Stimulated activated CD4-positive, alpha-beta T cell treated with anti-CD3 and anti-CD28 coated beads, Interleukin-1b, Interleukin-23, amount 100 ng/mL, for 1 hour (primary cell): ENCODE measurements at places on chromosomes 2 and 18.

GRCh38 chr2:65331336-65332025 lies 100.9 kb downstream of the SPRED2 start:
- DNase-seq = no peak

DNA sequence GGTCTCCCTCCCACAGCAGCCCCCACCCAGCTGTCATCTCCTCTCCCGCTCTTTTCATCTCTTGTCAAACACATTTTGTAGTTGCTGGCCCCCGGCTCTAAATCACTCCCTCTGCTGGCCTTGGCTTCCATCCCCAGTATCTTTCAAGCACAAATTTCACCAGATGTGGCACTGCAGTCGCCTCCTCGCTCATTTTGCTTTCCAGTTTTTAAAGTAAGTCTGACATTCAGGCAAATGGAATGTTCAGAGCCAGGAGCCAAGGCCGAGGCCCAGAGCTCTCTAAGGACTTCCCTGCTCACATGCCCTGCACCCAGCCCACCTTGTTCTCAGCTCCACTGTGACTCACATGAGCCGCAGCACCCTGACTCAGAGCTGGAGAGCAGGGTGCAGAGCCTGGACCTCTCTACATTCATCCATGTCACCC lies 158.4 kb downstream of the GALNT14 start:
- DNase-seq = no peak

GRCh38 chr18:41482501-41482900 lies 472.5 kb upstream of the PIK3C3 start:
- no peak for DNase-seq

- DNase-seq = no peak
Observed at GRCh38 chr2:205343103-205343502, 339.2 kb upstream of the NRP2 start.

GRCh38 chr2:173109253-173110188 lies 33.9 kb downstream of the MAP3K20 start:
- DNase-seq = no peak

GRCh38 chr2:151189125-151189524 lies 72.5 kb downstream of the RBM43 start:
- no peak for DNase-seq

GRCh38 chr2:98704499-98705332 lies 26.2 kb downstream of the MGAT4A start:
- no peak for DNase-seq

- no peak for DNase-seq
Observed at GRCh38 chr2:147438882-147439281, 405.9 kb upstream of the ACVR2A start.

DNA sequence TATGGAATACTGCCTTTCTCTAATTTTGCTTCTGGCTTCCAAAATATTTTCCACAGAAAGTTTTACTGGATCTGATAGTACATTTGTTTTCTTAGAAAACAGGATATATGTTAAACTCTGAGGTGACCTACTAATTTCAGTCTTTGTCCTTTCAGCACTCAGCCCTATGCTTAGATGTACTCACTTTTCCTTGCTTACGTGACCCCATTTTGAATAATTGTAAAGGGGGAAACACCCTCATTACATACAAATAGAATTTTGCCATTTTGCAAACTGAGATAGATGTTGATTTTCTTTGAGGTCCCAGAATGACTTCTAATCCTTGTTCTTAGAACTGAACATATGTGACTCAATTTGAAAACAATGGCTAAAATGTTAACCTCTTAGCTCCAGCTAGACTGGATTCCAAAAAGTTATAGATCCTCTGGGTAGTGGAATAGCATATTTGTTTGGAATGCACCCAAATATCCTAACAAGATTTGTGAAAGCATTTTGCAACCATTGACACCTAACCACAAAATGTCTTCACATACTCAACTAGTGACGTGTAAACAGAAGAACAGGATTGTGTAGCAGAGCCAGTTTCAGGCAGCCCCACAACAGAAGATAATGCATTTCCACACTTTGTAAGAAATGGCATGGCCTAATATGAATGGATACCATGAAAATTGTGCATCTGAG lies 44.8 kb upstream of the EHBP1 start:
- DNase-seq = no peak

- DNase-seq = no peak
Observed at GRCh38 chr2:64861452-64862397, 127.5 kb upstream of the SLC1A4 start.

DNA sequence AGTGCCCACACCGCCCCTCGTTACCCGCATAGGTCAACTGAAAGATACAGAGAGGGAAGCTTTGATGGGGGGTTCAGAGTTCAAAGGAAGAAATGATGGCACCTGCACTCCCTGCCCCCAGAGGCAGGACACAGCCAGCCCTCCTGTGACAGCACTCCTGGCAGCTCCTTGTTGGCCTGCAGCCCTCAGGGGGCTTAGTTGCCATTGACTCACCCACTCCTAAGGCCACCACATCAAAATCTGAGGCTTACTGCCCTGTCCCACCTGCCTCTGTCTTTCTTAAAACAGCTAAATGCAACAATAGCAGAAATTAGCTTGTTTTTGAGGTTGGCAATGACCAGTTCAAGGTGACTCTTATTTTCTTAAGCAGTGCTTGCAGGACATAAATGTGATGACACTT lies 31.6 kb upstream of the SLC35F6 start:
- DNase-seq = no peak

DNA sequence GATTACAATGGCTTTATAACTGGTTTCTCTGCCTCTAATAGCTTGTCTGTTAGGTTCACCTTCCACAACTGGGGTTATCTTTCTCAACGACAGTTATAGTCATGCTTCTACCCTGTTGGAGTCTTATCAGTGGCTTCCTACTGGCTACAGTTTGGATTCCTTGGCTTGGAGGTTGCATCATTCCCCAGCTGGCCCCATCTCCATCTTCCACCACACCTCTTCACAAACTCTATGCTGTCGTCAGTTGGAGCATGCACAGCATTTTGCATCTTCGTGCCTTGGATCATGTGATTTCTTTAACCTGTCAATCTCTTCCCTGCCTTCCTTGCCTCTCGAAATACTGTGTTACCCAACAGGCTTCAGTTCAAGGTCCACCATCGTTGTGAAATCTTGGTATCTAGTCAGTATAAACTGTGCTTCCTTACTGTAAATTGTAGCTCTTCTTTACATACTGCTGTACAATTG lies 316.3 kb upstream of the CXCR4 start:
- no peak for DNase-seq

GRCh38 chr2:101344137-101344536 lies 35.6 kb upstream of the RNF149 start:
- no peak for DNase-seq

DNA sequence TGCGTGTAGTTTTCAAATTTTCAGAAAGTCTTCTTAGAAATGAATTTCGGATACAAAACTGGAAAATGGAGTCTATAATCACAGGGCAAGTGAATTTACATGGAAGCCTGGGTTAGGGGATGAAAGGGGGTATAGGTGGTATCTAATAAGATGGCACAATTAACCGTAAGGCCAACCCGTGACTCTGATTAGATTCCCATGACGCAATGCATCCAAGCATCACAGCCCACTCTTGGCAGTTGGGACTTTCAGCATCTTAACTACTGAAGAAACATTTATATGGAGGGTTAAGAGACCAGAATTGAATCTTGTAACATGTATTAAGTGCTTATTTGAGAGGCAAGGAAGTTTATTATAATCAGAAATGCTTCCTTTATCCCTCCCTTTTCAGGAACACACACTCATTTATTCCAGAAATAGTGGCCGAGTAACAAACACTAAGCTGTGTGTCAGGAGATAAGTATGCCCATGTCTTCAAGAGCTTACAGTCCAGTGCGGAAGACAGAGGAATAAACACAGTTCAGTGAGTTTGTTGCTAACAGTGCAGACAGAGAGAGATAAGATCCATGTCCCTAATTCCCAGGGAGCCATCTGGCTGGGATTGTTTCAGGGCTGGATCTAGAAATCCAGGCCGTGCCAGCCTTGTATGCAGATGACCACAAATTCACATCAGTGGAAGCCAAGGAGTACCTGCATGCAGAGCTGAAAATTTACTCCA lies 151.2 kb downstream of the ANTXR1 start:
- DNase-seq = no peak
